ENCODE measurements at places on chromosomes 4 and X.

DNA sequence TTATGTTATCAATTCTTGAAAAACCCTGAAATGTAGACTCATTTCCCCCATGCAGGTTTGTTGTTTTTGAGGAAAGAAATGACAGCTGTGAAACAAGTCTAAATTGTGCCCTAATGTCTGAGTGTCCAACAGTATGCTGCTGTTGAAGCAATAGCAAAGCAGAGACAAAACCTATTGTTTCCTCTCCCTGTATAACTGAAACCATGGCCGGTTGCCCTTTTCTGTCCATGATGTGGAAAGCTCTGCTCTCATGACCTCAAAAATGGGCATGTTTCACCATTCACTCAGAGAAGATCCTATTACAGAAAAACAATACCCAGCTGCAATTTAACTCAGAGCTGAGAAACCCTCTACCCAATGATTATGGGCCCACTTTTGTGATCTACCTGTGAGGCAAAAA lies 312.6 kb upstream of the FTHL17 start:
- no peak for DNase-seq

DNA sequence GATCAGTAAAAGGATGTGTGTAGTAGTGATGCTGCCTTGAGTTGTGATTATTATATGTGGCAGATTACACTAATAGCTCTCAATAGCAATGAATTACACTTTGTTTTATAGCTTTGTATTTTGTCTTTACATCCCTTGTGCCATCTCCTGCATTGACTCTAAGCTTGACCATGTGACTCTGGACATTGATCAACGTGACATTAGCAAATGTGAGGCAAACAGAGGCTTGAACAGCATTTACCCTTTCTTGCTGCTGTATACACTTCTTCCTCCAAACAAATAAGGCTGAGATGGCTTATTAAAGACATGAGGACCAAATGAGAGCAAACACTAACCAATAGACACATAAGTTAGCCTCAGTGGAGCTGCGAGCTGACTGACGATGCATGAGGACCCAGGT lies 63.5 kb downstream of the MAD2L1 start:
- DNase-seq: no peak

- no peak for DNase-seq
Observed at GRCh38 chr4:66647926-66648325, 897.4 kb downstream of the CENPC start.

GRCh38 chr4:14596028-14596427 lies 406.3 kb upstream of the CPEB2 start:
- DNase-seq: no peak

- no peak for DNase-seq
Observed at GRCh38 chr4:145779319-145779801, 99.4 kb downstream of the C4orf51 start.

- no peak for DNase-seq
Observed at GRCh38 chr4:102308032-102308799, 37.1 kb downstream of the SLC39A8 start.

GRCh38 chrX:139293991-139294390 lies 236.5 kb upstream of the F9 start:
- no peak for DNase-seq

DNA sequence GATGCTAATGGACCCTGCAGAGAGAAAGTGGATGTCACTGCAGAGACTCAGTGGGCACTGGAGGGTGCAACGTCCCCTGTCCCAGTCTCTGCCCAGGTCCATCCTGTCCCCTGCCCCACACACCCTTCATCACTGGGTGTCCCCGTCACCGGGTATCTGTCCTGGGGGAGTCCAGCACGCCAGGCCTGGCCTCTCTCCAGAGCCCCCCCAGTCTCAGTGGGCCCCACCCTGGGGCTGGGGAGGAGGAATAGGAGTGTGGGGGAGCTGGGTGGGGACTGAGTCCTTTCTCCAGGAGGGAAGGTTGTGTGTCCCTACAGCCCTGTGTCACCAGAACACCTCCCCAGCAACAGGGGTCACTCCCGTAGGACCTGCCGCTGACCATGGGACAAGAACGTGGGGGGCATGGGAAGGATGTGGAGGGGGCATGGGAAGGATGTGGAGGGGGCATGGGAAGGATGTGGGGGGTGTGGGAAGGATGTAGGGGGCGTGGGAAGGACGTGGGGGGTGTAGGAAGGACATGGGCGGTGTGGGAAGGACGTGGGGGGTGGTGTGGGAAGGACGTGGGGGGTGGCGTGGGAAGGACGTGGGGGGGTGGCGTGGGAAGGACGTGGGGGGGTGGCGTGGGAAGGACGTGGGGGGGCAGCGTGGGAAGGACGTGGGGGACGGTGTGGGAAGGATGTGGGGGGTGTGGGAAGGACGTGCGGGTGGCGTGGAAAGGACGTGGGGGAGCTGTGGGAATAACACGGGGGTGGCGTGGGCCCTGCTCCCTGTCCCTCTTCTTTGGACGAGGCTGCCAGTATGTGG lies 21.0 kb upstream of the SPON2 start:
- DNase-seq: no peak

DNA sequence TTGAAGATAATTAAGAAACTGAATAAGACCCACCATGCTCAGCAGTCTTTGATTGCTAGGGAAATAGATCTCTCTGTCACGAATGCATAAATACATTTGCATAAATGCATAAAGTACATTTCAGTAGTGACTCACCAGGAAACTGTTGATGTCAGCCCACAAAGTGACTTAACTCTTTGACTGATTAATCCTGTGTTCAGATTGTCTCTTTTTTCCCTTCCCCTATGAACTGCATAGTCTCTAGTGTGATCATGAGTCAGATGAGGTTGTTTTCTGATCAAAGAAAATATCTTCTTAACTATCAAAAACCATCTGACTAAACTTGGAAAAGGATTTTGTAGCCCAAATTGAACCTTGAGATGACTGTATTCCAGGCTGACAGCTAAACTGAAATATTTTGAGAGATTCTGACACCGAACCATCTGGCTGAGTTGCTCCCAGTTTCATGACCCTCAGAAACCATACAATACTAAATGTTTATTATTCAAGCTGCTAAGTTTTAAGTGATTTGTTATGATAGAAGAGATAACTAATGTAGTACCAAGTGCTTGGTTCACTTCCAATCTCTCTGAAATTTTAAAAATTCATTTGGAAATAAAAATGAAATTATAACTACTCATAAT lies 1381.5 kb upstream of the AGA start:
- no peak for DNase-seq

DNA sequence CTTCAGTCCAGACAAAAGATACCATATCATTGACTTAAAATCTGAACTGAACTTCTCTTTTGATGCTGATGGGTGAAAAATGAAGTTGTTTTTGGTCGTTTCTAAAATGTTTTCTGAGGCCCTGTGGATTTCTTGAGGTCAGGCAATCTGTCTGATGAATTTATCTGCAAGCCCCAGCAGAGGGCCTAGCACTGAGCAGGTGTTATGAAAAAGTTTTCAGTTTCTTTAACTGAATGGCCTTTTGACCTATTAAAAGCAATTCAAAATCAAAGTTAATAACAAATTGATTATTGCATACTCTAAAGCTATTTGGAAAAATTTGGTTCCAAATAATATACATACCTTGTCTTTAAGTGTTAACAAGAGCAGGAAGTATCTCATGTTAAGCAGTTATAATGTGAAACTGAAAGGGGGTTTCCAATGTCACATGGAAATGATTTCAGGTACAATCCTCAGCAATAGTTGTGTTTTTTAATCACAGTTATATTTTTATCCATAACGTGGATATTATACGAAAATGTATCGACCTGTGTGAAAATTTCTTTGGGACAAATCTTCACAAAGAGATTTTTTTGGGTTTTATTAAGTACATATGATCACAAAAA lies 285.0 kb downstream of the SPANXN1 start:
- no peak for DNase-seq

GRCh38 chr4:185573651-185574199 lies 38.4 kb upstream of the PDLIM3 start:
- DNase-seq: no peak

DNA sequence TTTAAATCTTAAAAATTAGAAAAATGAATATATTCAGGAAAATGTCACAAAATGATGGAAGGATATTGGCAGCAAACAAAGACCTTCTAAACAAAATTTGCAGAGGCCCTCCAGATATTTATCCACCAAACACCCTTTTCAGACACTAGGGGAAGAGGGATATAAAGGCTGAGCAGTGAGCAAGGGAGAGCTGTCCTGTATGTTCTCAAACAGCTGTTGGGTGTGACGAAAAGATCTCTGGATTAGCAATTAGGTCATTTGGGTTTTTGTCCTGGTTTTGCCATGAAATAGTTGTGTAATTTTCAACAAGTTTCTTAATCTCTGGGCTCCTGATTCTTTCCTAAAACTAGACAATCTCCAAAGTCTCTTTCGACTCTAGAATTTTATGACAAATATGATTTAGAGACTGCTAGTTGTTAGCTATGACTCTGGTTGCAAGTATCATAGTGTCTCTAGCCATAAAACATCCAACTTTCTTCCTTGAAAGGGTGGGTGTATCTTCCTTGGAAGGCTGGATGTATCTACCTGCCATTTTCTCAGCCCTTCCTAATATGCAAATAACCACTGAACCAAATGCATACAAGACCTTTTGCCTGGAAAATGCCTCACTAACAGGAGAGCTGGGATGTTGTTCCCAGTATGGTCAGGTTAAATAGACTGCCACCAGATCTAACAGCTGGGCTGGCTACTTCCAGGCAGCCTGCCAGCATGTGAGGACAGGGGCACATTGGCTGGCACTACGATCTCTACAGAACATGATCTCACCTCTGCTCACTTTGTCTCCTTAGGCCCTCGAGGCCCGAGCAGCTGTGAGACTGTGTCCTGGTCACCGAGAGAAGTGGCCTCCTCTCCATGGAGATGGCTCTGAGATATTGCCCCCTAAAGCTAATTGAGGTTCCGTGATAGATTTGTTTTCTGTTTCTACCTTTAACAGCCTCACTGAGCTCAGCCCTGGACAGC lies 225.5 kb upstream of the JADE1 start:
- DNase-seq: no peak

DNA sequence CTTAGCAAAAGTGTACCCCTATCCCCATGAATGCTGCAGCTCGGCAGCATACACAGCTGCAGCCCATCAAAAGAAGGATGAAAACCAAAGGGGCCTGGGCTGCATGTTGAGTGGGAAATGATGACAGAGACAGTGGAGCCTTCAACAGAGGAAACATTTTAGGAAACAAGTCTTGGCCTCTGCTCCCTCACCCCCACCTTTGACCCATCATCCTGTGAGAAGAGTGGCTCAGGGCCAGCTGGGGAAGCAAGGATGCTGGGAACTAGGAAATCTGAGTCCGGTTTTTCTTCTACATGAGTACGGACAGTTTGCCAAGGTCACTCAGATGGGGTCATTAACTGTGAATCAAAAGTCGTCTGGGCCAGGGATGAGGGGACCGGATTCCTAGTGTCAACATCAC lies 37.2 kb downstream of the IDS start:
- DNase-seq: no peak

GRCh38 chr4:183078634-183079033 lies 20.4 kb upstream of the WWC2 start:
- DNase-seq: no peak

DNA sequence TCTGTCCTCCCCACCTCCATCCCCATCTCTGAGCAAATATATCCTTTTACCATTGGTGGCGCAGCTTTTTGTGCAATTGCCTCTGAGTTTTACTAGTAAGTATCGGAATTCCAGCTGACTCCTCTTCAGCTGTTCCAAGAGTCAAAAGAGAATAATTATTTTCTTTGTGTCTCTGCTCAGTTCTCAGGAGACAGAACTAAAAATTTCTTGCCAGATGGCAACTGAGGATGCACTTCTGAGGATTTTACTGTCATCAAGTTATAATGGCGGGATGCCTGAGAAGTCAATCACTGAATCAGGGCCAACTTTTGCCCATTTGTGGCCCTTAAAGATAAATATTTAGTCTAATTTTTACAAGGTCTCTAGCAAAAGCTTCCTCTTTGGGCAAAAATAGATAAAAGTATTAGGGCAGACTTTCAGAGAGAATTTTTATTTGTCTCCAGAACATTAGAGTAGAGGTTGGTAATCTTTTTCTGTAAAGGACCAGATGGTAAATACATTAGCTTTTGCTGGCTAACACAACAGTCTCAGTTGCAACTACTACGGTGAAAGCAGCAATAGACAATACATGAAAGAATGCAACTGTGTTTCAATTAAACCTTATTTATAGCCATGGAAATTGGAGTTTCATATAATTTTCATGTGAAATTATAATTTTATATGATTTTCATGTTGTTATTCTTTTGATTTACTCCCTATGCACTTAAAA lies 15.6 kb upstream of the ADGRA3 start:
- no peak for DNase-seq

DNA sequence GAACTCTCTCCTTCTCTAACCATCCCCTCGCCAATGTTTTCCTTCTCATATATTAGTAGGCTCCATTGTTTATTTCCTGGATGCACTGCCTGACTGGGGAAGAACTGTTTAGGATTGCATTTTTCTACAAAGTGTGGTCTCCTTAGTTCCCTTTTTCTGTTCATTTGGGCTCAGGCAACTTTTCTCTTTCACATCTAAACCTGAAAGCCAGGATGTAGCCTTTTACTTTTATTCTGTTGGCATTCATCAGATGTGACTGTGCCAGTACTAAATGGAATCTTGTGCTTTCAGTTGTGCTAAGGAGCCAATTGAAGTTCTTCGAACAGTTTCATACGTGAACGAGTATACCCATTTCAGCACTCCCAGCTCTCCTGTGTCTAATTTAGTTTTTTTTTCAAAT lies 59.8 kb downstream of the DDIT4L start:
- DNase-seq: no peak

DNA sequence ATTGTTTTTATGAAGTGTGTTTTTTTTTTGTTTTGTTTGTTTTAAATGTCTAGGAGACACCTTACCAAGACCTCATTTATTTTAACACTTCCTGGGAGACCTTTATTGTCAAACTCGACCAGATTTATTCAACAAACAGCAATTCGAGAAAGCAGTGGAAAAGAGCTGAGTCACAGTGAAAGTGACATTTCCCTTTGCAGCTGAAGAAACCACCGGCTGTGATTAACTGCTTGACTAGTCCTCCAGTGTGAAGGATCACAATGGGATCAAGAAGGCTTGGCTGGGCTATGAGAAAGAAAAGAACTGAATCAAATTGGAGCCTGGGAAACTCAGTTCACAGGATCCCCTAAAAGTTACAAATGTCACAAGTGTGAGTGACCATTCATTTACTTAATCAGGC lies 11.9 kb upstream of the ADH7 start:
- DNase-seq: no peak

DNA sequence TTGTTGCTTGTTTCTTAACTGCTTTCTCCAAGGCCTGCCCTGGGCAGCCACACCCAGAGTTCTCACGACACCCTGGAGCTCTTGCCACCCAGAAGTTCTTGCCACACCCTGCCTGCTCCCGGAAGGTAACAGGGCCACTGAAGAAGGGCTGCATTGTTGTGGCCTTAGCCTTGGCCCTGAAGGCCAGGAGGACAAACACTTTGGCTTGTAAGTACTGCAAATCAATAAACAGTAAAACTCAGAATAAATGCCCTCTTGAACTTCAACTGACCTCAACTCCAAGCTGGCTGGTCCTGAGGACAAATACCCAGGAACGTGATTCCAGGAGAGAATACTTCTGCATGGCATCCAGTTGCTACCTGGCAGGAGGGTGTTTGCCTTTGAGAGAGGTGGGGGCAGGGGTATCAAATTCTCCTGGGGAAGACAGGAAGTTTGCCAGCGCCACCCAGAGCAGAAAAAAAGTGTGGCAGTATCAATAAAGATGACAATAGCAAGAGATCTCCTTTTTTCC lies 54.1 kb downstream of the TLR10 start:
- no peak for DNase-seq

- DNase-seq: no peak
Observed at GRCh38 chr4:55069248-55069647, 56.1 kb downstream of the KDR start.
